ENCODE measurements at places on chromosomes 6 and 20. TPM values are rescaled to one million over a fixed set of nuclear protein-coding genes. Genes with fewer than 3 reads are reported as not detected.

The HBS1L gene
- total RNA-seq, result 94.8 TPM

The EIF2S2 gene
- total RNA-seq, result 139 TPM

The CALHM4 gene
- not detected for total RNA-seq

The SRSF12 gene
- under 0.01 TPM for total RNA-seq

The LY6G6C gene
- not detected for total RNA-seq

The EFCAB8 gene
- 1.4 TPM for total RNA-seq

The SIRPB2 gene
- total RNA-seq, result under 0.01 TPM

The MAFB gene
- total RNA-seq, result 12.7 TPM

The CDSN gene
- total RNA-seq, result not detected

The KCNG1 gene
- total RNA-seq, result 16.3 TPM

The ADGB gene
- total RNA-seq, result not detected

The DNMT3B gene
- 2.5 TPM for total RNA-seq

The MTFR2 gene
- total RNA-seq, result 1.5 TPM

The BMP2 gene
- 1.8 TPM for total RNA-seq

The MEP1A gene
- not detected for total RNA-seq

The SH3BGRL2 gene
- total RNA-seq, result 2.2 TPM

The GSTA3 gene
- not detected for total RNA-seq

The EPB41L1 gene
- total RNA-seq, result 26.8 TPM

DNA sequence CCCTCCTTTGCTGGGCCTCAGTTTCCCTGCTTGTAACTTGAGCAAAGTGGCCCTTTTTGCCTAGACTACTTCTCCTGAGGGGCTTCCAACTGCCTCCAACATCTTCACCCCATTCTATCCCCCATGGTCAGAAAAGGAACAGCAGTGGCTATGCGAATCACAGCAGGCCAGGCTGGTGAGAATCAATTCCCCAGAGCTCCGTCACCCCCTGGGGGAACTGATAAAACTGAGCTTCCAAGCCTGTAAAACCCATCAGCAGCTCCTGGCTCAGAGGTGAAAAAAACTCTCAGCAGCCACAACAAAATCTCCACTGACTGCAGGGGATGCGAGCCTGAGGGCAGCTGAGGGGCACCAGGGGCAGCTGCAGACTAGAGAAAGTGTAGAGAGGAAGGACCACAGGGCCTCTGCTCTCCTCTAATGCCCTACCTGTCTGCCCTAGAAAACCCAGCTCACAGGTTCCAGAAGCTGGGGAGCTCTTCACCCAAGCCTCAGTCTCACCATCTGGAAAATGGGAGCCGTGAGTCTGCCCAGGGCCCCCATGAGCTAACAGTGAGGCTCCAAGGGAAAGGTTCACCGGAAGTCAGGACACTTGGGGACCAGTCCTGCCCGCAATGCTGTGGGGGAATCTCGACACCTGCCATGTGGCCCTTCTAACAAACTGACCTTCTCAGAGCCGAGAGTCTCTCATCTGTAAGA is 120.6 kb downstream of the GRM4 start:
- no peak overlapping the region for H3K4me3 ChIP-seq
- H3K4me1 ChIP-seq, result no peaks in the 10 kb centered on the region
- no peak overlapping the region for H3K27ac ChIP-seq
- H3K36me3 ChIP-seq, result no peaks in the 10 kb centered on the region
- DNase-seq, result peak; percentile 70

- no peaks in the 10 kb centered on the region for H3K4me1 ChIP-seq
- no peaks in the 10 kb centered on the region for H3K27me3 ChIP-seq
- no peak overlapping the region for H3K27ac ChIP-seq
- no peaks in the 10 kb centered on the region for H3K36me3 ChIP-seq
Observed at GRCh38 chr20:59961423-59961822, 3.2 kb downstream of the CDH26 start.

- H3K27me3 ChIP-seq, result peaks cover 50% of the 10 kb centered on the region
- H3K36me3 ChIP-seq, result no peaks in the 10 kb centered on the region
- DNase-seq, result no peak
- H3K27ac ChIP-seq, result no peak overlapping the region
- no peaks in the 10 kb centered on the region for H3K4me1 ChIP-seq
Observed at GRCh38 chr6:43298565-43299337, 691 bp downstream of the SLC22A7 start.

- no peak overlapping the region for H3K4me3 ChIP-seq
- peaks cover 24% of the 10 kb centered on the region for H3K4me1 ChIP-seq
- peak overlapping the region; percentile 72 for H3K27ac ChIP-seq
- peaks cover 16% of the 10 kb centered on the region for H3K36me3 ChIP-seq
- H3K27me3 ChIP-seq, result no peaks in the 10 kb centered on the region
Observed at GRCh38 chr20:32326504-32326845, 31.7 kb upstream of the ASXL1 start.

DNA sequence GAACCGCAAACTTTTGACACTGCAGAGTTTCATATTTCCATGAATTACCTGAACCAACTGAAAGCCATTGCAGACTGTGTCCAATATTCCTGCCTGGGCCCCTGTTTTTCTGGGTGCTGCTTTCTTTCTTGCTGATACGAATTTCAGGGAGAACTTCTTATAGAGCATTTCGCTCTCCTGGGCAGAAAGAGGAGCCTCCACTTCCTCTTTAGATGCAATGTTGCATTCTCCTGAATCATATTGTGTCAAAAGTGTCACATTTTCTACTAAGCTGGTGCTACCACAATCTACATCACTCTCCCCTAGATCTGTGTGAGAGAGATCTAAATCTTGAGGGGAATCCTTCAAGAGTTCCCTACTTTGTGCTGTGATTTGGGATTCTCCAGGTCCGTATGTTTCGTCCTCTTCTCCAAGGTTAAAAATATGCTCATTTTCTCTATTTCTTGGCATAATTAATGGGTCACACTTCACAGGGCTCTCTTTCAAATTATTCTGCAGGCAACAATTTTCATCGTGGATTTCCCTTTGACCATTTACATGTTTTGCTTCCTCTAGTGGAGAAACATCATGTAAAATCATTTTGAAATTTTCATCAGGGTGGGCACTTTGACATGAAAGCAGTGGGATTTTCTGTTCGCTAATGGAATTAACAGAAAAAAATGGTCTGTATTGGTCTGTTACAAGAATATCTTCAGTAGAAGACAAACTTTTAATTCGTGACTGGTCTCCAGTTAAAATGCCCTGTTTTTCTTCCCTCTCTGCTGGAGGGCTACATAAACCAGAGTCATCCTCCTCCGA is 102.3 kb downstream of the DST start:
- H3K4me1 ChIP-seq, result peaks cover 57% of the 10 kb centered on the region
- H3K4me3 ChIP-seq, result peak overlapping the region; percentile 75
- no peaks in the 10 kb centered on the region for H3K27me3 ChIP-seq
- peak overlapping the region; percentile 84 for H3K27ac ChIP-seq

DNA sequence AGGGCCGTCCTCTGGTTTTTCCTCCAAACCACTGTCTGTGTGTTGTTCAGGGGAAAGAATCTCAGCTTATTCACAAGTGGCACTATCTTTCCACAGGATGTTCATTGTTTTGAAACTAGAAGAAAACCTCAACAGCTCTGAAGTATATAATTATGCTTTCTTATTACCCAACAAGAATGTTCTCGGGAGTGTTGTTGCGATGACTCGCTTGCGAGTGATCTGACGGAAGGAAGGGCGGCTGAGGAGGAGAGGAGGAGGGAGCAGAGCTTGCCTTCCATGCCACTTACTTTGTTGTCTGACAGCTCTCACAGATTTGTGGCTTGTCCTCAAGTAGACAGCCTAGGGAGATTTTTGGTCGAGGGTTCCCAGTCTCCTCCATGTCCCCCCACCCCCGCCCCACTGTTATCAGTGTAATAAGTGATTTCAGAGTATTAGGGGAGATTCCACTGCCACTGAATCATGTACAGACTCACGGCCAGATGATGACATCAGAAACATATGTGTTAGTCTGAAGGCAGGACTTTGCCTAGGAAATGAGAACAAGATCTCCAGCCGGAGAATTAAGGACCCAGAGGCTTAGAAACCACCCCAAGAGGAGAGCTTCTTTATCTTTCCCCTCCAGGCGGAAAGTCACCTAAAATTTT is 80.7 kb upstream of the CCN6 start:
- peaks cover 37% of the 10 kb centered on the region for H3K4me1 ChIP-seq
- peak overlapping the region; percentile 47 for H3K4me3 ChIP-seq
- H3K27ac ChIP-seq, result peak overlapping the region; percentile 99
- peak; percentile 76 for DNase-seq
- no peaks in the 10 kb centered on the region for H3K27me3 ChIP-seq
- no peaks in the 10 kb centered on the region for H3K36me3 ChIP-seq

DNA sequence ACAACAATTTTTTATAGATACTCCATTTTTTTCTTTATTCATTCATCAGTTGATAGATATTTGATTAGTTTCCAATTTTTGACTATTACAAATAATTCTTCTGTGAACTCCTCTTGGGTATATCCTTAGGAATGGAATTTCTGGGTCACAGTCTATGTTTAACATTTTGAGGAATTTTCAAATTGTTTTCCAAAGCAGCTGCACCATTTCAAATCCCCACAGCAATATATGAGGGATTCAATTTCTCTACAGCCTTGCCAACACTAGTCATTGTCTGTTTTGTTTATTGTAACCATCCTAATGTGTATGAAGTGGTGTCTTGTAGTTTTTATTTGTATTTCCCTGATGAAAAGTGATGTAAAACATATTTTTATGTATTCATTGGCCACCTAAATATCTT is 320.3 kb upstream of the DEFB112 start:
- H3K27ac ChIP-seq, result no peak overlapping the region
- H3K27me3 ChIP-seq, result no peaks in the 10 kb centered on the region
- no peaks in the 10 kb centered on the region for H3K36me3 ChIP-seq
- no peaks in the 10 kb centered on the region for H3K4me1 ChIP-seq

DNA sequence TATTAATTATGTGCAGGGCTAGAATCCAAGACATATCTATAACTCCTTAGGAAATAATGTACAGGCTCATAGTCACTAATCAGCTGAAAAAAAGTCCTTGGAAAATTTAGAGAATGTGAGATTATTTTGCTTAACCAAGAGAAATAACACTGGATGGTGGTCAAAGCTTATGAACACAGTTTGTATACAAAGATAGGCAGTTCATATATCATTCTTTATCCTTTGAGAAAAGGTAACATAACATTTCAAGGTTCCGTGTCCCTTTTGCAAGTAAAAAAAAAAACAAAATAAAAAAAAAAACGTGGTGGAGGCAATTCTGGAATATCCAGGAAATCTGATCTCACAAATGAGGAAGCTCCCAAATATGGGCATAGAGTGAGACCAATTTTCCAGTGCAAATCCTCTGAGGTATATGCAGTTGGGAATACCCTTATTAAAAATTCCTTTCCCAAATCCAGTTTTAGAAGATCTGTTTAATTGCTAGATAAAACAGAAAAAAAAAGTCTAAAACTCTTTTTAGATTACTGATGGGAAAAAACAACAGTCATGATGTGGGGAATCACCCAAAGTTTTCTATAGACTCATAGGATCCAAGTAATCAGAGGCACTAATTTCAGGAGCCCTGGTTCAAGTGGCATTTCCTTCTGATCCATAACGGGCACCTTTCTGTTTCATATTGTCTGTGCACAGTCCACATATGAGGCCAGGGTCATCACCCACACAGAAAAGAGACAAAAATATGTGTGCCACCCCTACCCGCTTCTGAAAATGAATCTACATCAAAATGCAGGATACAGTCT is 17.7 kb upstream of the TNFAIP3 start:
- no peak for DNase-seq
- peak overlapping the region; percentile 97 for H3K27ac ChIP-seq
- no peaks in the 10 kb centered on the region for H3K36me3 ChIP-seq
- H3K4me3 ChIP-seq, result peak overlapping the region; percentile 46
- peaks cover 42% of the 10 kb centered on the region for H3K4me1 ChIP-seq

DNA sequence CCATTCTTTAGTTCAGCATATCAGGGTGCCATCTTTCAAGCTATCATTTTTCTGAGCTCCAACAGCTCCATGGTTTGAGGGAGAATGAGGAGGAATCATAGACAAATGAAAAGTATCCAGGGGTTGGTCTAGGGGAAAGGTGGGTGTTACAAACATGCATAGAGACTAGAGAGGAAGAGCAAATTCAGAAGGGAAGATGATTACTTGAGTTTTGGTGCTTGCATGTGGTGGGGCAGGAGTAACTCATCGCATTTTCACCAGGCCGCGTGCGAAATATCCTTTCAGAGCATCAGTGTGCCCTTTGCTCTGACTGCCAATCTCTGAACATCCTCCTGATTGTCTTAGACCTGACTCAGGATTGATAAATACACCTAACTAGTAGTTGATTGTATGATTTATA is 7.7 kb upstream of the BICRAL start:
- no peak for DNase-seq
- H3K36me3 ChIP-seq, result no peaks in the 10 kb centered on the region
- H3K27me3 ChIP-seq, result no peaks in the 10 kb centered on the region
- H3K27ac ChIP-seq, result no peak overlapping the region
- H3K4me3 ChIP-seq, result no peak overlapping the region
- peaks cover 5% of the 10 kb centered on the region for H3K4me1 ChIP-seq

GRCh38 chr6:148520109-148520841 is 177.6 kb downstream of the SASH1 start:
- H3K4me3 ChIP-seq, result no peak overlapping the region
- no peaks in the 10 kb centered on the region for H3K27me3 ChIP-seq
- H3K36me3 ChIP-seq, result peaks cover 48% of the 10 kb centered on the region

- no peak overlapping the region for H3K4me3 ChIP-seq
- peak overlapping the region; percentile 43 for H3K27ac ChIP-seq
- H3K4me1 ChIP-seq, result peaks cover 5% of the 10 kb centered on the region
Observed at GRCh38 chr6:105041880-105042279, 85.0 kb downstream of the LIN28B start.

DNA sequence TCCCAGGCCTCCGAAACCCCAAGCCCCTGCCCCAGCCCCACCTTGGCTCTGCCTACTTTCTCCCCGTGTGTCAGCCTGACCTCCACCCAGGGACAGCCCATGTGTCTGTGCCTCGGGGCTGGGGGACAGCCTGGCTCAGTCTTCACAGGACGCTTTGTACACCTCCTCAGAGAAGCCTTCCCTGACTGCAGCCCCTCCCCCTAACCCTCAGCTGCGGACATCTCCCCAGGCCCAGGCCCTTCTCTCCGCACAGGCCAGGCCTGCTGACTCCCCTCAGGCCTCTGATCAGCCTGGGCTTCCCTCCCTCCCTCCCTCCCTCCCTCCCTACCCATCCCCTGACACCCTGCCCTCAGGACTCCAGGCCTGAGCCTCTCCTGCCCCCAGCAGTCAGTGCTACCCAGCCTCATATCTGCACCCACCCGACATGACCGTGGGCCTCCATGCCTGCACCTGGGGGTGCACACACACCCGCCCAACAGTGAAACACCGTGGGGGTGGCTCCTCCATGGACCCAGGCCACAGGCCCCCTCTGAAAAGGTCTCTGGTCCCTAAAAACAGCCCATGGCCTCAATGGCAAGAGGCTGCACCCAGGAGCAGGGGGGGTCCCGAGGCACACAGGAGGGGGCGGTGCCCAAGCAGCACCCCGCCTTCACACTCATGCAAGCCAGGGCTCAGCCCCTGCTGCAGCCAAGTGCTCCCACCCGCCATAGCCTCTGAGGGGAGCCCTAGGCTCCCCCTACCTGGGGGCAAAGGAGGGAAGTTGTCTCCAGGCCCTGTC is 12.9 kb downstream of the LAMA5 start:
- DNase-seq, result no peak
- no peaks in the 10 kb centered on the region for H3K36me3 ChIP-seq

GRCh38 chr20:48262466-48262865 is 477.2 kb upstream of the SULF2 start:
- H3K36me3 ChIP-seq, result no peaks in the 10 kb centered on the region
- no peak overlapping the region for H3K27ac ChIP-seq
- H3K4me3 ChIP-seq, result no peak overlapping the region
- no peaks in the 10 kb centered on the region for H3K4me1 ChIP-seq

- H3K27ac ChIP-seq, result peak overlapping the region; percentile 100
- peak overlapping the region; percentile 45 for H3K4me3 ChIP-seq
- H3K36me3 ChIP-seq, result peaks cover 47% of the 10 kb centered on the region
Observed at GRCh38 chr6:85464722-85465150, 14.9 kb downstream of the NT5E start.
